GM03348 (cell line): ENCODE measurements at places on chromosomes 11 and 22.
A peak's percentile ranks its signal among the peaks of the same experiment; 100 is the strongest.

DNA sequence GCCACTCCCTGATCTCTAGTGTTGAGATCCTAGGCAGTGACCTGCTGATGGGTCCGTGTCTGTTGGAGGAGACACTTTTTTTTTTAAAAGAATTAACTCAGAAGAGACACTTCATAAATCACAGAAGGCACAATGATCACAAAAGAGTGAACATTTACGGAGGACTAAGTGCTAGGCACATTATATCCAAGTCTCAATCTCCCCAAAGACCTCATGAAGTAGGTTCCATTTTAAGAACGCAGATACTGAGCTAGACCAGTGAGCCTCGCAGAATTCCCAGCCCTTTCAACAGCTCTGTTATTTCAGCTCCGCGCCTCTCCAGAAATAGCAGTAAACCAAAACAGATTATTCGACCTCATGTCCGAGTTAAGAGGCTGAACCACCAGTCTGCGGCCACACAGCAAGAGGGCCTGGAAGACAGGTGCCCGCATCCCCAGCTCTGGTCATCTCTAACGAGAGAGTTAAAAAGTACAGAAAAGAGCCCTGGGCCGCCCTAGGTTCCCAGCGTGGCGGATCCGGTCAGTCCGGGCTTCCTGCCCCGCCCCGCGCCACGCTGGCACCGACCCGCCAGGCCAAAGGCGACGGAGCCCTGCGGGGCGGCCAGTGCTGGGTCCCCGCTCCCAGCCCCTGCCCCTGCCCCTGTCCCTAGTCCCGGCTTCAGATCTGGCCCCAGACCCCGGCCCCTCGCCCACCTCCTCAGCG is 612 bp downstream of the XBP1 start:
- peak; percentile 86 for DNase-seq

GRCh38 chr22:38505541-38506117 is 482 bp downstream of the DDX17 start:
- peak; percentile 92 for DNase-seq

DNA sequence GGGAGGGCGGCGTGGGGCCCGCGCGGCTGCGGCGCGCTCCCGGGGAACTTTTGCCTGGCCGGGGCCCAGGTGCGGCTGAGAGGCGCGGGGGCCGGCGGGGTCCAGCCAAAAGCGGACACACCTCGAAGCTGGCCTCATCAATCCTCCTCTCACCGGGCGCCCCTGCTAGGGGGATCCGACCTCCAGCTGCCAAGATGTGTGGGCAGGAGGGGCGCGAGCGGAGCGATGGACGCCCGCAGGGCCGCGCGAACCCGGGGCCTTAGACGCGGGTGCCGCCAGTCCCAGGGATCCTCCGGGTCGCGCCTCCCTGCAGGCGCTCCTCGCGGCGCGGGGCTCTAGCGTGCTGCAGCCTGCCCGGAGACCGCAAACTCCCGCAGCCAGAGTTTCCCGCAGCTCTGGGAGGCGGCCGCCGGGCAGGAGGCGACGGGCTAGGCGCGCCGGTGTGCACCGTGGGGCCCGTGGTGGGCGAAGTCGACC is 785 bp downstream of the IGSF9B start:
- no peak for DNase-seq

DNA sequence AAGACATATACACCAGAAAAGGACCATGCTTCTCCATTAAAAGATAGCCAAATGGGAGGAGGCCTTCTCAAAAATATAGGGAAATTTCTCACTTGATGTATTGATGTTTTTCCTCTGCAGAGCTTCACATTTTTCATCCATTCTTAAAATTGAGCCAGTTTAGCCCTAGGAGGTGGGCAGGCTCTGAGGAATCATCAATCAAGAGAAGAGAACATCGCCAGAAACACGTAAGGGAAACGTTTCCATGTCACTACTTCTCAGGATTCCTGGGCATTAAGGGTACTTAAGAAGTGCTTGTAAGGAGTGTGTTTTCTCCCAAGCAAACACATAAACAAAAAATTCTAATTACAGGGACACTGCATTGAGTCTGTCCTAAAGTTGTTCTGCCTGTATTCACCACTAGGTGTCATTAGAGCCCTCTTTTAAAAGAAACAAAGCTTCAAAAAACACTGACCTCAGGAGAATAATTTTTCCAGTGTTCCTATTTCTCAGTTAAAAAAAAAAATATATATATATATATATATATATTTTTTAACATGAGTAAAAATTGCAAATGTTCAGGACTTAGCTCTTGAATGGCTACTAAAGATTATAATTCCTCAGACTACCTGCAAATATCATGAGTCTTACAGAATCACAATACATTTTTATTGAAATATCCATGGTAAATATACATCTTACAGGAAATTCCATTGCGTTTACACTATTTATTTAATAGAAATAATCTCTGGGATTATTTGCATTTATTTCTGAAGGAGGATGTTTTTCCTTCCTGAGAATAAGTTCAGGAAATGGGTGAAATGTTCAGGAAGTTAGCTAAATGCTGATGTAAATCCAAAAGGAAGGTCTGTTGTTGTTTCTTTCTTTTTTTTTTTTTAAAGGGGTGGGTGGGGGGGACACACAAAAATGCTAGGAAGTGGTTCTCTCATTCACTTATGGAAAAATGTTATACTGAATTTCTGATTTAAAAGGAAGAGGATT is 16.0 kb downstream of the FZD4 start:
- peak; percentile 35 for DNase-seq

- DNase-seq = no peak
Measured at GRCh38 chr11:66478729-66479393, 1.4 kb upstream of the DPP3 start.

DNA sequence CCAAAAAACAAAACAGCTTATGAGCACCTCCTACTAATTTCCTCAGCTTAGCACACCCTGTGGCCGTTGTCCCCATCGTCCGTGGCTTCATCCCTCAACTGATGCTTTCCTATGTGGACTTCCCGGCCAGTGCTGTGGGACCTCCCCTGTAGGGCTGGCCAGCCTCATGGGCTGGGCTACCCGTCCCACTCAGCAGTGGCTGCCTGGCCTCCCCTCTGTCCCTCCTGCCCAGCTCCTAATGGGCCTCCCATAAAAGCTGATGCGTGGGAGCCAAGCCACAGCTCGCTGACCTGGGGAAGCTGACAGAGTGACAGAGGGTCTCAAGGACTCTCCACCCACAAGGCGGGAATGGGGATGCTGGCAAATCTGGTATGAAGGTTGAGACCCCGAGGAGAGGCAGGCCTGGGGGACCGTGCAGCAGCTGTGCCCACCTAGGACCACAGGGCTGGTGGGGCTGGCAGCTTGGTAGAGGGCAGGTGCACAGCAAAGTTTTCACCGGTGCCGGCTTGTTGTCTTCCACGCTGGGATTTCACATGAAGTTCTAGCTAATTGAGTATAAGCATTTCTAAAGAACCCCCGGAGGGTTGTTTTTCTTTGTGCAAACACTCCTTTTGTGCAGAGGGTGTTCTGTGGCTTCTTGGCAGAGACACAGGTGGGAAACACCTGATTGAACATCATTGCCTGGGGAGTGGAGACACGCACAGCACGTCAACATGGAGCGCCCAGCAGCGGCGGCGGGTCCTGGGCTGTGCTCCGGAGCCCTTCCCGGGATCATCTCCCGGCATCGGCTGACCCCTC is 23.2 kb downstream of the TBX1 start:
- no peak for DNase-seq

- no peak for DNase-seq
Measured at GRCh38 chr11:124277804-124278203, 21.6 kb downstream of the OR8G5 start.

DNA sequence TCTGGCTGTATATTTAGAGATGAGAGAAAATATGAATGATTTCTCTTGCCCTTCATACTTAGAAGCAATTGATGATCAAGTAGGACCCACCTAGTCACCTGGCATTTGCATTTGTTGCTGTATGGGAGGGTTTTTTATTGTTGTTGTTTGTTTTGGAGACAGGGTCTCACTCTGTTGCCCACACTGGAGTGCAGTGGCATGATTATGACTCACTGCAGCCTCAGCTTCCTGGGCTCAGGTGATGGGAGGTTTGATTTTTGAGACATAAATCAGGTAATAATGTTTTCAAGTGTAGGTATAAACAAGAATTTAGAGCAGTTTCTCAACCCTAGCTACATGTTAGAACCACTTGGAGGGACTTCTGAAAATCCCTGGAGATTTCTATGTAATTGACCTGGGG is 63.0 kb downstream of the TNRC6B start:
- DNase-seq = no peak

DNA sequence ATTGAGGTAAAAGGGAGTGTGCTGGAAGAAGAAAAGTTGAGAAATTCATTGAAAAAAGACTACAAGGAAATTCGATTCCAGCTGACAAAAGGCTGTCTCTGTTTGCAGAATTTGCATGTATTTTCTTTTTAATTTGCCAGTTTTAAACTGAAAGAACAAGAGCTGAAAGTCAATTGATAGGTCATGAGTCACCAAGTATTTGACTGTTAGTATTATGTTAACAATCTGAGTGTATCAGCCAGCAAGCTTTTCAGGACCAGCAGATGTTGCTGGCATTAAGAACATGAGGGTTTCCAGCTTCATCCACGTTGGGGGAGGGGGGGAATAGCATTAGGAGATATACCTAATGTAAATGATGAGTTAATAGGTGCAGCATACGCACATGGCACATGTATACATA is 726.7 kb downstream of the METTL15 start:
- peak; percentile 13 for DNase-seq

- DNase-seq = peak; percentile 5
Measured at GRCh38 chr22:30861688-30862552, 106.7 kb downstream of the MORC2 start.

- no peak for DNase-seq
Measured at GRCh38 chr11:7292922-7293321, 41.2 kb downstream of the SYT9 start.

DNA sequence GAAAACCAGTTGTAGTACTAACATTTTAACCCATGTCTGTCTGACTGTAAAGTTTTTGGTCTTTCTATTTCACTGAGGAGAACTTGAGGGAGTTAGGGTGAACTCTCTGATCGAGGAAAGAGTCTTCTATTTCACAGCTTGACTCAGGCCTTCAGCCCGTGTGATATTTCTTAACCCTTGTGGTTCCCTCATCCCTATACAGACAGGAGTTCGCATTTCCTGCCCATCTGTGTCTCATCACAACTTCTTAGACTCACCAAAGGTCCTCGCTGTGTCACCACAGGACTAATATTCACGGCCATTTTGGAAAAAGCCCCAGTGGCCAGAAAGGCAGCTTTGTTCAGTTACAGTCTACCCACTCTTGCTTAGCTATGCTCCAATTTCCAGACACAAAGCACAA is 172.8 kb downstream of the FAM181B start:
- no peak for DNase-seq

- DNase-seq = no peak
Measured at GRCh38 chr11:46857666-46858065, 11.6 kb upstream of the CKAP5 start.
